ENCODE measurements at places on chromosomes 7 and 10.

- no peak for DNase-seq
These were observed 115.6 kb downstream of the NXPH1 start for GRCh38 chr7:8549046-8549445.

- DNase-seq = no peak
These were observed 18.6 kb downstream of the CUL1 start for GRCh38 chr7:148717266-148717793.

GRCh38 chr10:100965820-100966219, 3.5 kb upstream of the SEMA4G start:
- no peak for DNase-seq

DNA sequence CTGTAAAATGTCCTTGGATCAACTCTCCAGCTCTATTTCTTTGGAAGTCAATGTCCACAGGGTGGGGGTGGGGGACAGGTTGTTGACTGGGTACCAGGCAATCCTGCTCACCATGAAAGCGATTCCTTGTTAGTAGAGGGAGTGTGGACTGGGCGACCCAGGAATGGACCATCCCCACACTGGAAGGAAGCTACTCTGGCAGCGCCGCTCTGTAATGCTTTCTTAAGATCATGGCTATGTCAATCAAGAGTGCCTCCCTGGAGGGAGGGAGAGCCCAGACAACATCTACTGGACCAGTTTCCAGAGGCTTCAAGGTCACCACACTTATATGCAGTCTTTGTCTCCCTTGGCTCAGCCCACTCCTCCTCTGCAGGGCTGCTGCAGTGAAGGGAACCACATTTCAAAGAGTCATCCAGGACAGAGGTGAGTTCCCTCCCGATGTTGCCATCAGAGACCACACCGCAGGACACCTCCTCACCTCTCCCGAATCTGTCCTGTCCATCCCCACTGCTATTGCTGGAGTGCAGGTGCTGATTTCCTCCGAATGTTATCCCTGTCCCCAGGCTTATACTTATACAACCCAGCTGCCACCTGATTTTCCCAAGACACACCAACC, 6.9 kb downstream of the GIMAP5 start:
- DNase-seq = no peak

- no peak for DNase-seq
These were observed 111.2 kb downstream of the GALNT11 start for GRCh38 chr7:152136686-152137085.

GRCh38 chr7:128867842-128868623, 5.4 kb downstream of the ATP6V1F start:
- no peak for DNase-seq

- no peak for DNase-seq
These were observed 684.2 kb downstream of the LRMDA start for GRCh38 chr10:76115471-76116155.

GRCh38 chr7:107746006-107746405, 2.1 kb downstream of the CBLL1 start:
- DNase-seq = no peak

DNA sequence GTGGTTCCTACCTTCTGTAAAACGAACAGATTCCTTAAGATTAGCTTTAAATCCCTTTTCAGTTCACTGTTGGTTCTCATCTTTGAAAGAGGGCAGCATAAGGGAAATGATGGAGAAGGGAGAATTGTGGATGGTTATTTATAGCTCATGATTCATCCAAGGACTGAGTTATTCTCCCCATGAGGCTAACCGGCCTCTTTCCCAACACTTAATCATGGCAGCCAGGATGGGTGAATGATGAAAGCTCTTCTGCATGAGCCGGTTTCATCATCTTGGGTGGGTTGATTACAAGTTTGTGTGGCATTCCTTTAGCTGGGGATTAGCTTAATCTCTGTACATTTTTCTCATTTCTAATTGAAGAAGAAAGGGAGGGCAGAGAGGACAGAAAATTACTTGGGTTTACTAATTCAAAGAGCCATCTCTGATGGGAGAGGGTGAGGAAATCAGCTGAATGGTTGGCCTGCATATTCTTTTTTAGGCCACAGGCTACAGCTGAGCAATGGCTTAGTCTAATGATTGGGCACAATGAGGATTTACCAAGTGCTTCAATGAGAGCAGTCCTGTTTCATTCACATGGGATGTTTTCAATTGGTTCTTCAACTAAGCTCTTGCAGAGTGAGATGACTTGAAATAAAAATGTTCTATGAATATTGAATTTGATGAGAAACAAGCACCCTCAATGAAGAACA, 250.0 kb downstream of the BMPER start:
- no peak for DNase-seq

- no peak for DNase-seq
These were observed 552.1 kb downstream of the PARD3 start for GRCh38 chr10:34262985-34263384.

GRCh38 chr10:17022896-17023295, 106.7 kb downstream of the CUBN start:
- DNase-seq = no peak

DNA sequence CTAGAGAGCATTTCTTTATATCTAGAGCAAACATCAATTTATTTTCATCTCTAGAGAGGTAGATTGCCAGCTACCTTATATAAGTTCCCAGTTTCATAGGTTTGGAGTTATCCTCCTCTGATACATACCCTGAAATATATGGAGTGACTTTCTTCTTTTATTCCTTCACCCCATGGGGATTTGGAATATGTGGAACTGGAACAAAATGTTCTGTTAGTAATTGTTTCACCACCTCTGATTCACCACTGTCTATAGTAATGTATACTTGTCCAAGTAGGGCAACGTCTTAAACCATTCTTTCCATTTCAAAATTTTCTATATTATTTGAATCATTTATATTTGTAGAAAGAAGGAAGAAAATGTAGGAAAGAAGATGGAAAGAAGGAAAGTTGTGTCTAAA, 511.2 kb upstream of the KCND2 start:
- no peak for DNase-seq

GRCh38 chr7:156823435-156823834, 69.5 kb downstream of the LMBR1 start:
- DNase-seq = no peak

- DNase-seq = no peak
These were observed 73.8 kb downstream of the TAF3 start for GRCh38 chr10:7892146-7892545.

DNA sequence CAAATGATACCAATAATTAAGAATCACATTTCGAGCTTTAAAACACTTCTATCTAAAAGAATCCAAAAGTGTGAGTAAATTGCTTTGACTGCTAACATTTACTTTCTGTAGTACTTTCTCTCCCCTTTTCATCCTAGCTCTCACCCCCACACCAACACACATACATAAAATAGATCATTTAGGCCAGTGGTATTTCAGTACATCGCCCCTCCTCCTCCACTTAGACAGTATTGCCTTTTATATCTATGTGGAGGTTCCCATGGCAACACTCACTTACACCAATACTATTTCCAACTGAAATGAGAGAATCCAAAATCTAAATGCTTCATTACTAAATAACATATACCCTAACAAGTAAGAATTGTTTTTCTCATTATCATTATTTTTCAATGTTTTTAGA, 58.9 kb downstream of the HIBADH start:
- no peak for DNase-seq

DNA sequence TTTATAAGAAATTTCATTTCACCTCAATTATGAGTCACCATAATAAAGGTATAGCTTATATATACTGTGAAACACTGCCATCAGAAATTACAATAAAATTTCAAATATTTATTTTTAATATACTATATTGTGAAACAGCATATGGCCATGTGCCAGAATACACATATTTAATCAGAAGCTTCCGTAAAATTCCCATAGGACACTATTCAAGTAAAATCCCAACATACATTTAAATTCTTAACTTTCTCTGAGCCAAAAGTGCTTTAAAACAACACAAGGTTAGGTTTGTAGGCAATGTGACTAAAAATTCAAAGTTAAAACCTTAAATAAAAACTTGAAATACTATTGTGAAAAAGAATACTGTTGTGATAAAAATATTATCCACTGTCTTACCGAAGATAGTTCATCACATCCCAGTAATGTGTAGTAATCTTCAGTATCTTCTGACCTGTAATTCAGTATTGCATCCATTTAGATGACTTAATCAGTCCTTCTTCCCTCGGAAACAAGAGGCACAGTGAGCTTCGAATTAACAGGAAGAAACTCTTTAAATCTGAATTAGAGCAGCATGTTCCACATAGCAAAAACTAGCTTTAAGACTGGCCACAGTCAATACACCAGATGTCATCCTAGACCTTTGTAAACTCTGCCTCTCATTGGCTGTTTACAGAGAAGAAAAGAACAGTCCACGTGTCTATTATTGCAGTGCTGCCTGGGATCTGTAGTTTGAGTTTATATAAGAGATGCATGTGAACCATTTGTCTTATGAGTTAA, at the start of gene DNAJC12:
TSS of gene DNAJC12 (minus strand) at position 648 of the 774 bp plus-strand sequence. CDS start at position 471, 177 bp downstream.
- DNase-seq = no peak

DNA sequence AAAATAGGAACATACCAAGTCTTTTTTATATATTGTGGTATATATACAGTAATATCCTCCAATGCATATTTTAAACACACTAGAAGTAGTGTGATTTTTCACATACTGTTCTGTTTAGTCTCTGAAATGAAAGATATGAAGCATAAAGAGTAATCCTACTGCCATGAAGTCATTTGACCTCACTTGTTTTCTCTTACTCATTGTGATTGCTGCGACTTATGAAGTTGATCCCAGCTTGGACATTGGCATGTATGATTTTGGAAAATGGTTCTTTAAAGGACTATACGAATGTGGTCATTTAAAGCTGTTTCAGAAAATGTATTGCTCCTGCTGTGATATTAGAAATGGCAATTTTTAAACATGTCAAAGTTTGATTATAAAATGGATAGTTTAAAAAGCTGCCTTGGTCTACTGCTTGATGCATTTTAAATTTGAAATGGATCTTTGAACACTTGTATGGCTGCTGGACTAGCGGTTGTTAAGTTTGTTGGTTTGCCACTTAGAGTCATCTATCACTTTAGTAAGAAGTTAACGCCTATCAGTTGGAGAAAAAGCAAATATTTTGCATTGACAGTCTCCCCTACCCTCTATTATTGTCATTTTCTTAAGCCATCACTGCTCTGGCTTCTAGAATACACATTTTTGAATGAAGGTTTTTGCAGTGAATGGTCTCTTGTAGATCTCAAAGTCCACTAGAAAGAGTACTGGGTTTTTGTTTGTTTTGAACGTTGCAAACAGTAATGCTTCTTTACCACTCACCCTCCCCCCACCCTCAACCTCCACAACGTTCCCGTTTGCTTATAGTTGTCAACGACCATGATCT, 881 bp upstream of the PCGF5 start:
- DNase-seq = no peak

GRCh38 chr7:48786951-48787350, 137.4 kb upstream of the CDC14C start:
- DNase-seq = no peak

- DNase-seq = no peak
These were observed 22.7 kb downstream of the INPP5A start for GRCh38 chr10:132560241-132560731.

GRCh38 chr7:74481458-74482196, 27.9 kb downstream of the GTF2IRD1 start:
- no peak for DNase-seq

DNA sequence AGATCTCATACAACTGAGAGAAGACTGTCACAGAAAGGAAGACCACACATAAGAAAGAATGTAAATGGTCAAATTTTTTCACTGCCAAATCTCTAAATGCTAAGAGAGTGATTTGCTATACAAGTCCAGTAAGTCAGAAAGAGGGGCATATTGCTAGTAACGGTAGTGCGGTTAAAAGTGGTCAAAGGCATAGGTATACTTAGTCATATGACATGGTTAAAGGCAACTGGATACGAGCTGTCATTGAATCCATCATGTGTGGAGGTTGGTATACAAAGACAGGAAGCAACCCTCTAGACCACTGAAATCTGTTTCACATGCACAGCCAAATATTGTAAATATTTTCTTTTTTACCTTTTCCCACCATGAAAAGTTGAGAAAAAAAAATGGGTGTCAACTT, 4.8 kb downstream of the INHBA start:
- DNase-seq = no peak

DNA sequence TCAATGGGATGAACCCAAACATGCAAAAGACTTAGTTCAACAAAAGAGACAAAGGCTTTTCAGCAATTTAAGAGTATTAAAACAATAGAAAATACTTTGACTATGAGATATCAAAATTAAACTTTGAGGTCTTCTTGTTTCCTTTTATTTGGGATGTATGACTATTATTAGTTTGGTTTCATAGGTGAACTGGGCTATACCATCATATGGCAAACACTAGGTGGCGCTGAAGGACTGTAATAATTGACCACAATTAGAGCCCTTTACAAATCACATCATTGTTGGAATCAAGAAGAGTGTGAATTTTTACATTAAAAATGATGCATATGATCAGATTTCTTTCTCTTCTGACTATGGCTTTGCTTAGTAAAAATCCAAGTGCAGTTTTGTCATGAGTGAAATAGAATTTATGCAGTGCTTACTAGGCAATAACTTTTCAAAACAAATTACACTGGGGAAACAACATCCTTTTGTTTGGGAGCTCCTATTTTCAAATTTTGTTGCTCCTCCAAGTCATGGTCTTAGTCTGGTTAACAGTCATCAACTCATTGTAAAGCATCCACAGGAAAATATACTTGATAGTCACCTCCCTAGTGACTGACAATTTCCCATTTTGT, 14.7 kb upstream of the NXPH1 start:
- DNase-seq = peak; percentile 59

DNA sequence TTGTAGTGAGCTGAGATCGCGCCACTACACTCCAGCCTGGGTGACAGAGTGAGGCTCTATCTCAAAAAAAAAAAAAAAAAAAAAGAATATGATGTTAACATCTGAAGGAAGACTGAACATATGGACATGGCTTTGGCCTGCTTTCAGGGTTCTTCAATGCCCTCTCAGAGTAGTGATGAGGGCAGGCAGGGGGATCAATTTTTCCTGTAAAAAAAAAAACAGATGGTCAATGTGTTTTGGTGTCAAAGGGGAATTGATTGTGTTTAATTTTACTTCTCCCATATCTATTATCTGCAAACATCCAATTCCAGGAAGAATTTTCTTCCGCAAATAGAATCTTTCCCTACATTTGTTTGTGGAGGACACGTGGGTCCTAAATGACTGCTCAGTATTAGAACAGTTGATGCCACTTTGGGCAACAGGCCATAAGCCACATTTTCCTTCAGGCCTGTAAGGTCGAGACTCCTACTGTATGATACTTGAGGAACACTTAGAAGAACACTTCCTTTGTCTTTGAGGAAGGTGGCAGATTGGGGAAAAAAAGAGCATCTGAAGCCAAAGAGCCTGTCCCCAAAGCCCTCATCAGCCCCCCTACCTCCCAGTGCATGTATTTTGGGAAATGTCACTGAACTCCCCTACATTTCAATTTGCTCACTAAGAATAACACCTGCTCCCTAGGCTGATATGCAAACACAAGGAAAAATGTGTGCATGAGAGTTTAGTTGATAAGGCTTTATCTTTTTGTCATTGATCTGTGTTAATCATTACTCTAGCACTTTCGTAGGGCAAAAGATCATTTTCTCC, 28.3 kb downstream of the MGAM2 start:
- DNase-seq = no peak

DNA sequence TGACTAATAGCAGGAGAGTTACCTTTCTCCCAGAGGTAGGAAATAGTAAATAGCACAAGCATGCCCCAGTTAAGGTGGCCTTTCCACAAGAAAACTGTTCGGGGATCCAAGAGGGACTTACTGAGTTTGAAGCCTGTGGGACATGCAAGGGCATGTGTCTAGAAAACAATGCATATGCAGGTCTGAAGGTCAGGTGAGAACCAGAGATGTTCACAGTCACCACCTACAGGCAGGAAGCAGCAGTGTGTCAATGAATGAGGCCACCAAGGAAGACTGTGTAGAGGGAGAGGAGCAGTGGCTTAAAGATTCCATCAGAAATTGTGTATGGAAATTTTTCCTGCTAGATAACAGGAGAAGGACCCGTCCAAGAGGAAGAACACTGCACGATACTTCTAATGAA, 66.0 kb downstream of the CALD1 start:
- DNase-seq = no peak
